GM23248 (cell line): ENCODE measurements at places on chromosomes 7 and 10. TPM values are rescaled to one million over a fixed set of nuclear protein-coding genes. Genes with fewer than 3 reads are reported as not detected.
A peak's percentile ranks its signal among the peaks of the same experiment; 100 is the strongest.

GRCh38 chr7:159040912-159041711 lies 103.6 kb downstream of the VIPR2 start:
- no peak for DNase-seq

DNA sequence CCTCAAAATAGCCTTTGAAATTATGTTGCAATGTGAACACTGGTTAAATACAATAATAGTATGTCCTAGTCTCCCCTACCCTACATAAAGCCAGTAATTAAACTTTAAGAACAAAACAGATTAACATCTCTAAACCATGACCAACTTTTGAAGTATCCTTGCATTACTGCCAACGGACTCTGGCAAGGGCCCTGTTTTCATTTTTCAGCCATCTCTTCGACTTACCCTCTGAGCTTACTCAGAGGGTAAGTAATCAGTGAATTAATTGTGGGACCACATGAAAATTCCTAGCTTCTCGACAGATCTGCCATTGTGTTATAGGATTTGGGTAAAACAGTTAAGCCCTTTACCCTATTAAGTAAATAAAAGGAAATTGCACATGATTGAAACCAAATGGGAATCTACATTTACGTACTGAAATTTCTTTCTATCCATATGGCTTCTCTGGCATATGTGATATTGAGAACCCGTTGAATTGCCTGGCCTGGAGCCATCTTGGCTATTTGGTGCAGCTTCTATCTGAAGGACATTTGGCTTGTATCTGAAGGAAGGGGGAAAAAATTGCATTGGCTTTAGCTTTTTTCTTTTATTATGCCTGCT lies 39.6 kb downstream of the DYNC1I1 start:
- peak; percentile 37 for DNase-seq

GRCh38 chr7:55570939-55571338 lies 1.4 kb downstream of the VOPP1 start:
- peak; percentile 90 for DNase-seq

- no peak for DNase-seq
Measured at GRCh38 chr7:133556048-133556447, 303.2 kb downstream of the EXOC4 start.

DNA sequence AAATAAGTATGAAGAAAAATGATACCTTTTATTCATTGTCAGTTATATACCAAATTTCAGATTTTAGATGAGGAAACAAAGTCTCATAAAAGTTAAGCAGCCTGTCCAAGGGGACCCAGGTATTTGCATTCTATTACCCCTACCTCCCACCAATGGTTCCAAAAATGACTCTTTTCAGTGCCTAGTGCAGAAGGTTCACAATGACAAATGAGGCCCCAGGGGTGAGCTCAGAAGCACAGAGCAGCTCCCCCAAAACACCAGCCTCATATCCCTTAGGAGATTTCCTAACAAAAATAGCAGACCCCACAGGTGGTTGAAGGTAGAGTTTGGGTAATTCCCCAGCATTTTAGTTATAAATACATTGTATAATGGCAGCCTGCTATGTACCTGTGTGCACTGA lies 168.6 kb downstream of the REEP3 start:
- no peak for DNase-seq

GRCh38 chr10:43390759-43391158 lies 18.2 kb downstream of the HNRNPF start:
- peak; percentile 78 for DNase-seq

DNA sequence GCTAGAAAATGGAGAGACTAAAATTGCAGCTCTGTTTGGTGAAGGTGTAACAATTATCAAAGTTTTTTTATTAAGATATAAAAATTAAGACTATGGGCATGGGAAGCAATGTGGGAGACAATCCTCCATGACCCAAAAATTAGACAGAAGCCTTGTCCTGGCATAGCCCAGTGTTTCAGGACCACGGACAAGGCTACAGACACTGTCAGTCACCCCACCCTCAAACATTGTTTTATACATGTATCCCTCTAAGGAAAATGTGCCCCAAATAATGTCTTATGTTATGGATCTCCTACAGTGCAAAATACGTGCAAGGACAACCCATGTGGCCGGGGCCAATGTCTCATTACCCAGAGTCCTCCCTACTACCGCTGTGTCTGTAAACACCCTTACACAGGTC lies 24.0 kb downstream of the HABP2 start:
- peak; percentile 56 for DNase-seq

- DNase-seq = no peak
Measured at GRCh38 chr7:154911862-154912455, 91.0 kb downstream of the PAXIP1 start.

GRCh38 chr7:69359003-69359700 lies 239.1 kb upstream of the AUTS2 start:
- peak; percentile 49 for DNase-seq

The EBLN1 gene
- not detected in 2 replicates for total RNA-seq

The POM121C gene
- 8.6 and 14.9 TPM in 2 replicates for total RNA-seq

The CTAGE4 gene
- 1.3 TPM in 1 of 2 replicates, not detected in the other for total RNA-seq
